ENCODE measurements at places on chromosomes 5 and 9. TPM values are rescaled to one million over a fixed set of nuclear protein-coding genes. Genes with fewer than 3 reads are reported as not detected.

The PCDHB13 gene
- total RNA-seq: 3.2 TPM

GRCh38 chr9:109242741-109243140 is 75.7 kb upstream of the FRRS1L start:
- no peak overlapping the region for H3K4me3 ChIP-seq
- peaks cover 3% of the 10 kb centered on the region for H3K27me3 ChIP-seq
- no peak overlapping the region for H3K27ac ChIP-seq
- no peak for DNase-seq
- H3K4me1 ChIP-seq: peaks cover 30% of the 10 kb centered on the region
- H3K36me3 ChIP-seq: no peaks in the 10 kb centered on the region

DNA sequence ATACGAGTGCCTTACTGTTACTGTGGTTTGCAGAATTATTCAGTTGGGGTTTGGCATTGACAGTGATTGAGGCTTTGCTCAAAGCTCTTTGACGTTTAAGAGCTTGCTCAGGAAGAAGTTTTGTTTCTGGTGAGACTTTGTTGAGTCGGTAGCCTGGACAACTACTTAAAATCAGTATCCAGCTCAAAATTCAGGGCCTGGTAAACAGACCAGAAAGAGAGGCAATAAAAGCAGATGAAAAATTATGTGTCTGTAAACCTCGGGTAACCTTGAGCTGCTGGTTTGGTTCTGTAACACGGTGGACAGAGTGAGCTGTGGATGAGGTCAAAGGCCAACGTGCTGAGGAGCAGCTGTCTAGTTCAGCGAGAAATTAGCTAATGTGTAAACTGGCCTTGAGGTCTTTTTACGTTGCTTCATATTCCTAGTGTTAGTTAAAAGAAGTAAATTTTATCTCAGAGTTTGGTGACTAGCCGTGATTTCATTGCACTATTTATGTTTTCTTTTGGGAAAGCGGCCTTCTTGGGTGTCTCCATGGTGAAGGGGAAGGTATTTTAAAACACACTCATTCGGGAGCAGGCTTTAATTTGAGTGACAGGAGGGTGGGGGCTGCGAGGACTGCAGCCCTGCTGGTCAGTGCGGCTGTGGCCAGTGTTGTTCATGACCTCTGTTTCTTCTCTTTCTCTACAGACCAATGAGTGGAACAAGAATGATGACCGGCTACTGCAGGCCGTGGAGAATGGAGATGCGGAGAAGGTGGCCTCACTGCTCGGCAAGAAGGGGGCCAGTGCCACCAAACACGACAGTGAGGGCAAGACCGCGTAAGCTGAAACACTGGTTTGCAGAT is 82.0 kb upstream of the TTC23L start:
- DNase-seq: no peak
- H3K27ac ChIP-seq: peak overlapping the region; percentile 6
- peaks cover 64% of the 10 kb centered on the region for H3K36me3 ChIP-seq
- H3K27me3 ChIP-seq: peaks cover 2% of the 10 kb centered on the region

DNA sequence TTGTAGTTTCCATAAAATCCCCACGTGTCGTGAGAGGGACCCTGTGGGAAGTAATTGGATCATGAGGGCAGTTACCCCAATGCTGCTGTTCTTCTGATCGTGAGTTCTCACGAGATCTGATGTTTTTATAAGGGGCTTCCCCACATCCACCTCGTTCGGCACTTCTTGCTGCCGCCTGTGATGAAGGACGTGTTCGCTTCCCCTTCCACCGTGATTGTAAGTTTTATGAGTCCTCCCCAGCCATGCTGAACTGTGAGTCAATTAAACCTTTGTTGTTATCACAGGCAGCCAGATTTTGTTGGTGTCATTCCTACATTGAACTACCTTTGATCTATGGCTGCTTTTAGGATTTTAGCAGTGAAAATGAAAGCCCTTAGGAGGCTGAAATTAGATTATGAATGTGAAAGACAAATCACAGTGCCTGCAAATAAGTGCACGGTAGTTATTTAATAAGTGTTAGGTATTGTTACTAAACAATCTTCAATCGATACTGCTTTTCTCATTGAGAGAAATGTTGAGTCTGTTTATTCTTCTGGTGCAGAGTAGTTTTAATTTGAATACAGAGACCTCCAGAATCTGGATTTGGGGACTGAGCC is 68.0 kb upstream of the C6 start:
- DNase-seq: no peak
- no peak overlapping the region for H3K27ac ChIP-seq
- peaks cover 1% of the 10 kb centered on the region for H3K4me1 ChIP-seq
- no peak overlapping the region for H3K4me3 ChIP-seq
- peaks cover 4% of the 10 kb centered on the region for H3K27me3 ChIP-seq

DNA sequence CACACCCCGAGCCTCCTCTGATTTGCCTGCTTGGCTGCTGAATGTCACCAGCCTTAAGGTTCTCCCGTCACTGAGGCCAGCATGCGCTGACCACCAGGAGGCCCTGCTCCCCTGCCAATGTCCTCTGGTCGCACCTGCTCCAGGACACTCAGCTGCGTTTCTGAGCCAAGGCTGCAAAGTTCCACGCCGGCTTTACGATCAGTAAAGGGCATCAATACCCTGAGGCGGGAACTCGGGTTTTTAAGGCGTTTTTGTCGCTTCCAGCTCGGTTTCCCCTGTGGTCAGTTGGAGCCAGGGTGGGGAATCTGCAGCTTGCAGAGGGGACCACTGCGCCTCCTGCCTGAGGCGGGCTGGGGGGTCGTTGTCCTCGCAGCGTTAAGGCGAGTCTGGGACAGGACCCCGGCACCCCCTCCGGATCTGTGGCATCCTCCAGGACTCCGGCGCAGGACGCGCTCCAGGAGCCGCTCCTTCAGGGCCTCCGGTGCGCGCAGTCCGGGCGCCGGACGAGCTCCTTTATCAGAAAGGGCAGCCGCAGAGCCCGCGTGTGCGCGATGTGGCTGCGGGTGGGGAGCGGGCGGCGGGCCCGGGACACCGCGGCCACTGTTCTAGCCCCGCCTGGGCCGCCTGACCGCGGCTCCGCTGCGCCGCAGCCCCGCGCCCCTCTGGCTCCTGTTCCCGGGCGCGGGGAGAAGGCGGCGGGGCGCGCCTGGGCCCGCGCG is 24.1 kb upstream of the FLT4 start:
- no peaks in the 10 kb centered on the region for H3K36me3 ChIP-seq
- H3K27ac ChIP-seq: no peak overlapping the region
- H3K4me3 ChIP-seq: no peak overlapping the region

DNA sequence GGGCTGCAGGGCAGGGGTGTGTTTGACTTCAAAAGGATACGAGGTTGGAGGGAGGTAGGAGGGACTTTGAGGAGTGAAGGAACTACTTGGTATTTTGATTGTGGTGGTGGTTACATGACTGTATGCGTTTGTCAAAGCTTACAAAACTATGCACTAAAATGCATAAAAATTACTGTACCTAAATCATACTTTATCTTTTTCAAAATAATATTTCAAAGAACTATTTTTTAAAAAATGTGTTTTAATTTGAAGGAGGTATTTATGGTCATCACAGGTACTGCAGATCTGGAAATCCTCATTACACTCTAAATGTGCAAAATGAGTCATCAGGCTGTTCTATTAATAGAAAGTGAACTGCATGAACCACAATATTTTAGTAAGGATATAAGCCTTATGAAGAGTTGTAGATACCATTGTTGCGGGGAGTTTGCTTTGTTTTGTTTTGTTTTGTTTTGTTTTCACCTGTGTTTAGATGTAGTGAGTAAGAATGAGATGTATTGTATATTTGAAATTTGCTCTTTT is 116.9 kb downstream of the ARRDC3 start:
- H3K36me3 ChIP-seq: no peaks in the 10 kb centered on the region
- peak; percentile 68 for DNase-seq
- peaks cover 15% of the 10 kb centered on the region for H3K4me1 ChIP-seq
- H3K4me3 ChIP-seq: peak overlapping the region; percentile 39
